Stimulated activated CD8-positive, alpha-beta memory T cell treated with anti-CD3 and anti-CD28 coated beads, Interleukin-4, amount 100 ng/mL, for 4 hours (primary cell): ENCODE measurements at places on chromosomes 12 and 14.

GRCh38 chr14:24734917-24735500, 101.0 kb upstream of the GZMB start:
- DNase-seq: no peak

DNA sequence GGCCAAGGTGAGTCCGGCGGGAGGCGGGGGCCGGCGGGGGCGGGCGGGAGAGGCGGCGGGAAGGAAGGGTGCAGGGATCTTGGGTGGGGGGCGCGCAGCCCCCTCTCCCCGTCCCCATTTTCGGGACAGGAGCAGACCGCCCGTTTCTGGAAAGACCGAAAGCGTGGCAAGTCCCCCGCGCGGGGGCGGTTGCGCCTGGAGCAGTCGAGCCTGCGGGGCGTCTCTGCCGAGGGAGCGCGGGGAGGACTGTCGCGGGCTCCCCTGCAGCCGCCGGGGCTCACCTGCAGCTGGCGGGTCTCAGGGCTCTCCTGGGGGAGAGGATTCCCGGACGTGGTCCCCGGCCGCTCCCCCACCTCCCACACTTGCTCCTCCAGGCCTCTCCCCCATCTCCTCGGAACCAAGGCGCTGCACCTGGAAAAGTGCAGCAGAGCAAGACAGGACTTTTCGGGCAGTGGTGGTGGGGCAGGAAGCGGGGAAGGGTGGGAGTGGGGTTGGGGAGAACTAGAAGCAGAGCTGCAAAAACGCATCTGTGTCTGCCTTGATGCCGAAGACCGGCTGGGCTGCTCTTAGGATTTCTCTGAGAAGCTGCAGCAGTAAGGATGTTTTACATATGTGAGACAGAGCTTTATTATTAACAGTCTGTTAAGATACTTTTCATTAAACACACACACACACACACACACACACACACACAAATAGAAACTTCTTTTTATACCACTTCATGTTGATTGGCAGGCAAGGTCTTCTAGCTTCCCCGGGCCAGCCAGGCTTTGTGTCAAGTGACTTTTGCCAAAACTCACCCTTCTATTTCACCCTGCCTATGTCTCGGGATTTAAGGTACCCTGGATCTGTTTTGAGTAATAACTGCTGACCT, 677 bp downstream of the C12orf75 start:
- DNase-seq: no peak

- DNase-seq: no peak
Measured at GRCh38 chr14:62077676-62078261, 315.5 kb downstream of the SNAPC1 start.

DNA sequence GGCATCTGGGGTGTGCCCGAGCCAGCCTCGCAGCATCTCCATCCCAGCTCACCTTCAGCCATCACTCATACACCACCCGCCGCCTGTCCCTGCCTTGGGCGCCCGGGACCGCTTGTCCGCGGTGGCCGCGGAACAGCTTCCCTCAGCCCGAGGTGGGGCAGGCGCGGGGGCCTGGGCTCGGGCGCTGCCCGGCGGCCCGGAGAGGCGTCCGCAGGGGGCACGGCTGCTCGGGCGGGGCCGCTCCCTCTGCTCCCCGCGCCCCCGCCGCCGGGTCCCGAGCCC, 430 bp downstream of the SLC41A2 start:
- DNase-seq: peak; percentile 10

- no peak for DNase-seq
Measured at GRCh38 chr12:119949594-119949993, 39.4 kb upstream of the BICDL1 start.

DNA sequence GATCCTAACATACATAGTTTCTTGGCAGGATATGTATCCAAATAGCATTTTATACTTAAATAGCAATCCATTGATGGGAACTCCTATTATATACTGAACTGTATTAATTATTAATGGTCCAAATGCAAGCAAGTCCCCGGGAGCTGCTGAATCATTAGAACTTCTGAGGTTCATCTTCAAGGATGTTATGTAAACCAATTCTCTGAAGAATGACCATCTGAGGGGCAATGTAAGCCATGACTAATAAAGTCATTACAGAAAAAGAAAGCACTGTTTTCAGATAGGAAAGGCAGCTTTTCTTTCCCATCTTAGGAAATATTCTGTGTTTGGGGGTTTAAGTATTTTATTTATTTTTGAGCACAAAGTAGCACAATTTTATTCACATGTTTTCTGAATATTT, 166.1 kb upstream of the SLC16A7 start:
- no peak for DNase-seq

DNA sequence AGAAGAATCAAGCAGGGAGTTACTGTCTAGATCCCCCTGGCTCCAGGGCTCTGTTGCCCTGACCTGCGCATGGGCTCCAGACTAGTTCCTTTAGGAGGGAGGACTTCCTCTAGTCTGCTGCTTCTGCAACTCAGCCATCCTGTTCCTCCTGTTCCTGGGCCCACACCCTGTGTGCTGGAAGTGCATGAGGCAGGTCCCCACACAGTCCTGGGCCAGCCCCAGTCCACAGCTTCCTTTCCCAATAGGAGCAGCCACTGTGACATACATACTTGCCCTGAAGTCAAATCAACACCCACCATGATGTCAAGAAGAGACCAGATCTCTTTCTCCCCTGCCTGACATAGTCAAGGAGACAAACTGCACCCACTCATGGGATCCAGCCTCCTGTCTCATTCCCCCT, 1.3 kb downstream of the SDR9C7 start:
- no peak for DNase-seq

- DNase-seq: no peak
Measured at GRCh38 chr14:76770521-76771436, 9.5 kb downstream of the VASH1 start.

DNA sequence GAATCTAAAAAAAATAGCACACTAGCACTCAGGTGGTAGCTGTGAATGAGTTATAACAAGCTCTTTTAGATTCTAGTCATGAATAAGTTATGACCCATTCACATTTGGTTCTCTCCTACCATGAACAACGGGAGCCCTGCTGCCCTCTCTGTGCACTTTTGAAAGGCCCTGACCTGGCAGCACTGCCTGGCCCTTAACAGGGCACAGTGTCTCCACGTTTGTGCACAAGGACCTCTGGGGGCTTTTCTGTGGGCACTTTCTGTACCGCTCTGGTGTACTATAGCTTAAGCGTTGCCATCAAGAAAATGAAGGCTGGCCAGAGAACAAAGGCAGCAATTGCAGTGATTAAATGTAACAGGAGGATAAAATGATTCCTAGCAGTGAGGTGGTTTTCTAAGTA, 21.2 kb downstream of the CCDC92 start:
- no peak for DNase-seq

GRCh38 chr14:89540009-89540829, 123.2 kb upstream of the FOXN3 start:
- no peak for DNase-seq

- DNase-seq: no peak
Measured at GRCh38 chr14:100678469-100678828, 48.2 kb upstream of the DLK1 start.

- no peak for DNase-seq
Measured at GRCh38 chr12:18446061-18446644, 184.8 kb downstream of the PIK3C2G start.

GRCh38 chr12:95214466-95214865, 2.8 kb downstream of the FGD6 start:
- DNase-seq: no peak

- DNase-seq: no peak
Measured at GRCh38 chr14:60090864-60091519, 731 bp upstream of the PCNX4 start.

- no peak for DNase-seq
Measured at GRCh38 chr14:95901054-95901453, 24.4 kb downstream of the TUNAR start.

DNA sequence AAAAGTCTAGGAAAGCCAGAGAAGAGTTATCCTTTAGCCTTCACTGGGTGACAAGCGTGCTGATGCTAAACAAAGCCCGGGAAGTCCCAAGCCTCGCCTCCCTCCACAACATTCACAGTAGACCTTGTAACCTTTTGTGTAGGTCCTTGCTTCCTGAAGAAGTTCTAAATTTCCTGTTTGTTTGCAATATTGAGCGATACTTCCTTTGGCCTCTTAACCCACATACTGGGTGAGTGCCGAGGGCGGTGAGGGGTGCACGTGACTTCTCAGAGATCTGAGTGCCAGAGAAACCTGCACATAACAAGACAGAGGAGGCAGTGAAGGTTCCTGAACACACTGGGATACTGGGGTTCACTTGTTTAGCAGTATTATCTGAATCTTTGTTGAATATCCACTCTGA, 134.3 kb downstream of the PLXNC1 start:
- no peak for DNase-seq
